ENCODE measurements at places on chromosomes 3 and 15.
A peak's percentile ranks its signal among the peaks of the same experiment; 100 is the strongest.

DNA sequence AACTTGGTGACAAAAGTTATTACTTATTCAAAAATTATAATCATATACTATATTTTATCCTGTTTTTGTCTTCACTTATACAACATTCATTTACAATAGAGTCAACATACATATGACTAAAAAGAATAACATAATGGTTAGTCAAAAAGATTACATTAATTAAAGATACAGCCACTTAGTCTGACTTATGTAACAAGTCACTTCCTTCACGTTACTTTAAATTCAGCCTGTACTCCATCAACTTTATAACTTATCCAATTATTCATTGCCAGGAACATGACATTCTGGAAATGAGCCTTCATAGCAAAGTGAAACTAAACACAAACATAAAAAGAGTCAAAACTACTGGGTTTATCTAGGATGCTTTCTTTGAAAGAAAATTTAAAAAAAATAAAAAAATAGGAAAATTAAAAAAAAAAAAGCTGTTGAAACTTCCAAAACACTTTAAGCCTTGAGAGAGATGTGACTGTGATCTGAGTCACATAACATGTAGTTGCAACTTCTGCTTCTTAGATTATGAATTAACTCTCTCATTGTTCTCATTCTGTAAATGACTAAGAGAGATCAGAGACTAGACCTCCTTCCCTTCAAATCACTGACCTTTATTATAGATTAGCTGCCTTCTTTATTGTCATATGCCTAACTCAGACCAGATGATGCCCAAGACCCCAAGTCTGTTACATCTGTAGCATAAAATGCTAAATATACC, 107.8 kb downstream of the MYRIP start:
- no peak for DNase-seq

DNA sequence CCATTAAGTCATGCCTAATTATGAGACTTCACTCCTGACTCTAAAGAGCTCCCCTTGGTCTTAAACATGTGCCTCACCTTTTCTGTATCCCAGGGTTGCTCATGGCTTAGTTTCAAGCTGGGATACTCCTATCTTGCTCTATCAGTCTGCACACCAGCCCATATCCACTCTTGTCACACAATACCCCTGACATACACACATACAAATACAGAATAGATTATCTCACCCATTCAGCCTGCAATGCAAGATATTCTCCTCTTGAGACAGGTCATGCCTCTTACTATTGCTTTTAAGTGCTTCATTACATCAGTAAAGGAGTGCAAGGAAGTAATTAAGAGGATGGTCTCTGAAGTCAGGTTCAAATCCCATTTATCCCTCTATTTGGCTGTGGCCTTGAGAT, 587.3 kb downstream of the IGSF11 start:
- DNase-seq: no peak

DNA sequence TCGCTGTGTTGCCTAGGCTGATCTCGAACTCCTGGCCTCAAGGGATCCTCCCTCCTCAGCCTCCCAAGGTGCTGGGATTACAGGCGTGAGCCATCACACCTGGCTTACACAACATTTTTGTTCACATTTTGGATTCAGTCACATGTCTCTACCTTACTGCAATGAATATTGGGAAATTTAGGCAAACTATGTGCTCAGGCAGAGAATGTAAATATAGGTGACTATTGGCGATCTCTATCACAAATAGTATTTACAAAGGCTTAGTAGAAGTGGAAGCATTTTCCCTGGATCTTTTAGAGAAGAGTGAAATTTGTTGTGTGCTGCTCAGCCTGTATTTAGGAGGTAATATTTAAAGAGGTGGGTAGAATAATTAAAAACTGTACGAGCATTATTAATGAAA, 20.7 kb downstream of the SCAANT1 start:
- no peak for DNase-seq

GRCh38 chr15:85879334-85880163, 84.8 kb upstream of the KLHL25 start:
- DNase-seq: peak; percentile 46

GRCh38 chr15:27532358-27532757, 561.4 kb downstream of the GABRG3 start:
- DNase-seq: no peak

DNA sequence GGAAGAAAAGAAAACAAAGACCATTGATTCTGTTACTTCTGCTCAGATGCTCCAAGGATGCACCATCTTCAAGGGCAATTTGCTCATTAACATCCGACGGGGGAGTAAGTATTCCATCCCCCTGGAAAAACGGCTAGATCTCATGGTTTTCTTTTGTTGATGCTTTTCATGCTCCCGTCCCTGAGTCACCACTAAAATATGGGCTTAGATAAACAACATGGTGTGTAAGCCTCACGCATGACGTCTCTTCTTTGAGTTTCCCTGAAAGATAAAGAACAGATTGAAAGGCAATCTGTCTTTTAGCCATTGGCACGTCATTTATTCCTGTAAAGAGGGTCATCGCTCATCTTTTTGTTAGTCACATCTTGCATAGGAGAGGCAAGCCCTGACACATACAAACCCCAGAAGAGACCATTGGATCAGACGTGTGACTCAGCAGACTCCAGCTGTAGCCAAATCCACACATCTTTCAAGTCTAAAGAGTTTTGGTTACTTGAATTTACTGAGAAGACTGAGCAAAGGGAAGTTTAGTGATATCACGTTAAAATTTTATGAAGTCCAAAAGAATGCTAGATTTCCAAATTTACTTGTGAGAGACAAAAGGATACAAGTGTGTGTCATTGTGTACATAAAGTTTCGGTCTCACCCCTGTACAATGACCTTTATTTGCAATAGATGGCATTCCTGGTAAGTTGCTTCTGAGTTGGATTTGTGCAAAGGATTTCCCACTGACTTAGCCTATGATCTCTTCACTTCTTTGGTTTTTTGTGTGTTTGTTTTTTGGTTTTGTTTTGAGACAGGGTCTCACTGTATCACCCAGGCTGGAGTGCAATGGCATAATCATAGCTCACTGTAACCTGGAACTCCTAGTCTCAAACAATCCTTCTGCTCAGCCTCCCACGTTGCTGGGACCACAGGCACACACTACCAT, 110.5 kb downstream of the PGPEP1L start:
- DNase-seq: peak; percentile 68

GRCh38 chr3:76063019-76063418, 277.7 kb upstream of the ZNF717 start:
- DNase-seq: peak; percentile 34

DNA sequence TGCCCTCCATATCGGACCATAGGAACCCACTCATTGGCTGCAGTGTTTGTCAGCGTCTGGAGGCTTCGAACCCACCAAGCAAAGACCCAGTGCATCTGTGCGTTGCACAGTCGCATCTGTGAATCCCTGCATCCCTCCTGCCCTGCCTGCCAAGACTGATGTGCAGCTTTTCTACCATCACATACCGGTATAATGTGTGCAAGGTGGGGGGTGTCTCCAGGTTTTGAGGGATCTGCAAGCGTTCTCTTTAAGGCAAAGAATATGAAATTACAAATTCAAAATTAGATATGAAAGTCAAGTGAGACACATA, 288 bp upstream of the NME9 start:
- no peak for DNase-seq

GRCh38 chr3:197298945-197299854, 788 bp upstream of the DLG1 start:
- DNase-seq: peak; percentile 69

DNA sequence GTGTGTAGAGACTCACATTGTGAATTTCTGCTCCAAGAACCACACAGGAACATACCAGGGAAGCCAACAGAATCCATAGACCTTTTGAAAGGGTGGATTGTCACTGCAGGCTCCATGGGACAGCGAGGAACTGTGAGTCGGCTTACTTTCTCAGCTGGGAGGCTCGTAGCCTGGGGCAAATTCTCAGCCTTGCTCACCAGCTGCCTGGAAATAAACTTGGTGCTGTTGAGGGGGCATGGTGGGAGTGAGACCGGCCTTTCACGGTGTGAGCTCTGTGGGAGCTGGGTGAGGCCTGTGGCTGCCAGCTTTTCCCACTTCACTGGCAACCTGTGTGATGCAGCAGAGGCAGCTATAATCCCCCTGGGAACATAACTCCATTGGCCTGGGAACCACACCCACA, 146.6 kb upstream of the P2RY1 start:
- no peak for DNase-seq

DNA sequence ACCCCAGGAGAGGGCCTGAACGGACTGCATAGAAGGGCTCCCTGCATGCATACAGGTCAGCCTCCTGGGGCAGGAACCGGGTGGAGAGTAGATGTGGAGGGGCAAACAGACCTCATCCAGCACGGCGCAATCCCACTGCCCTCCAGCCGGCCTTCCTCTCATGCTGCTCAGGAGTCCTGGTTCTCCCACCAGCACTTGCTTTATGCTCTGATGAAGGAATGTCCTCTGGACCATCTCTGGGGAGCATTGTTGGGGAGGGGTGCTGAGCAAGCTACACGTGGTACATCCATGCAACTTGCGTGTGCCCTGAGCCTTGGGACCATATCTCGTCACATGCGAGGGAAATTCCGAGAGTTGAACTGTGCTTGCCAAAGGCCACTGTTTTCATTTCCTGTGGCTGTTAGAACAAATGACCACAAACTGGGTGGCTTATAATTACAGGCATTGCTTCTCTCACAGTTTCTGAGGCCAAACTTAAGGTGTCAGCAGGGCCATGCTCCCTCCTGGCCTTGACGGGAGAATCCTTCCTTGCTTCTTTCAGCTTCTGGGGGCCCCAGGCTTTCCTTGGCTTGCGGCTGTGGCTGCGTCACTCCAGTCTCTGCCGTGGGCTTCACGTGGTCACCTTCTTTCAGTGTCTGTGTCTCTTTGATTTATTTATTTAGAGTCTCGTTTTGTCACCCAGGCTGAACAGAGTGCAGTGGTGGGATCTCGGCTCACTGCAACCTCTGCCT, 12.2 kb downstream of the SELENOS start:
- no peak for DNase-seq

DNA sequence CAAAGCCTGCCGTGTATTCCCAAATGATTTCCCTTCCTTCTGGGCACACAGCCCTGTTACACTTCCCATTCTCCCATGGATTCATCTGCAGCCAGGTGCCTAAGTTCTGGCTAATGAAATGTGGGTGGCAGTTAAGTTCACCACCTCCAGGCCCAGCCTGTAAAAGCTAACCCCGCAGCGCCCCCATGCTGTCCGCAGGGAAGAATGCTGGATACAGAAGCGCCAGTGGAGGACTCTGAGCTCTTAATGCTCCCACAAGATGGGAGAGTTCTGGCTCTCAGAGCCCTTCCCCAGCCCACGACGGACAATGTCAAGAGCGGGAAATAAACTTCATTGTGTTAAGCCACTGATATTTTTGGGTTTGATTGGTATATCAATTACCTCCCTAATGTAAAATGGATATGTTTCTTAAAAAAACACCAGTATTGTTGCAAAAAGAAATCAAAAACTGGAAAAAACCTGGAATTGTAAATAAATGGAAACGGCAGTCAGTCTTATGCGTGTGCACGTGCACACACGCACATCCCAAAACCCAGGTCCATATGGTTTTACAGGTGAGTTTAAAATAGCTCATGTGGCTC, 37.7 kb upstream of the FGD5 start:
- peak; percentile 42 for DNase-seq

DNA sequence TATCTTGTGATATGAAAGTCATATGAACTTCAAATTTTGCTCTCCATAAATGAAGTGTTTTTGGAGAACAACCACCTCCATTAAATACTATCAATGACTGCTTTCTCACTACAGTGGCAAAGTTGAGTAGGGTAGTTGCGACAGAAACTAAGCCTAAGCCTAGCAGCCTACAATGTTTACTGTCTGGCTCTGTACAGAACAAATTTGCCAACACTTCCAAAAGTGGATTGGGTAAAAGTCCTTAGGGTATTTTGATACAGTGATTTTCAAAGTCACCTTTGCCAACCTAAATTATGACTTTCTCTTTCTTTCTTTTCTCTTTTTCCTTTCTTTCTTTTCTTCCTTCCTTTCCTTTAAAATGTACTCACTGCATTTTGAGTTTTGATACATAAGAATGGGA, 142.6 kb downstream of the PLCL2 start:
- DNase-seq: no peak

GRCh38 chr3:69865925-69866679, 126.8 kb downstream of the MITF start:
- DNase-seq: no peak

DNA sequence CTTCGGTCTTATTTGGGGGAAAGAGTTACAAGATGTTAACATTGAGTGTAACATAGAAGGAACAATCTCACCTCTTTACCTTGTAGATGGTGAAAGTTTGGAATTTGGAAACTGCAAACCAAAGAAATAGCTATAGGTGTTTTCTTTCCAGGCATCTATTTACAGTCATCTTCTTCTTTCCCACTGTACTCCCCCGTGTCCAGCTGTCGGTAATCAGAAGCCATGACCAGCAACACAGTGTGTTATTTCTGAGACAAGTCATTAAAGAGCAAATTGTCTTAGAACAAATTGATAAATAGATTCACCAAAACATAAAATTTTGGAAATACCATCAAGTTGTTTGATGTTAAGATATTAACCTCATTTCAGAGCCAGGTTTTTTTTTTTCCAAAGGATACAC, 590.5 kb upstream of the NAALADL2 start:
- DNase-seq: no peak

DNA sequence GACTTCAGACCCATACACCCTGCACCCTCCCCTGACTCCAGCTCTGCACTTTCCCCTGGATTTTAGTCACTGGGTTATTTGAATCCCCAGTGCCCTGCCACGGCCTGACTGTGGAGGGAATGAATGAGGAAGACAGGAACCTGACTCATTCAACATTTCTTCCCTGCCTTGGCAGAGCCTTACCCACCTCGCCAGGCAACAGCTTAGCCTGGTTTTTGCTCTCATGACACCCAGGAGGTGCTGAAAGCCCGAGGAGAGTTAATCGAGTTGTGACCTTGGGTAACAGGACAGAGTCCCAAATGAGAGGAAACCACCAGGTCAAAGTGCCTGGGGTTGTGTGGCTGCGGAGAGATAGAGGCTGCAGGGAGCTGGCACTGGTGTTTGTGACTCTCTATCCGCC, 128.3 kb downstream of the SMAD6 start:
- peak; percentile 52 for DNase-seq

- no peak for DNase-seq
These were observed 4.5 kb downstream of the FEZF2 start for GRCh38 chr3:62368705-62369475.

DNA sequence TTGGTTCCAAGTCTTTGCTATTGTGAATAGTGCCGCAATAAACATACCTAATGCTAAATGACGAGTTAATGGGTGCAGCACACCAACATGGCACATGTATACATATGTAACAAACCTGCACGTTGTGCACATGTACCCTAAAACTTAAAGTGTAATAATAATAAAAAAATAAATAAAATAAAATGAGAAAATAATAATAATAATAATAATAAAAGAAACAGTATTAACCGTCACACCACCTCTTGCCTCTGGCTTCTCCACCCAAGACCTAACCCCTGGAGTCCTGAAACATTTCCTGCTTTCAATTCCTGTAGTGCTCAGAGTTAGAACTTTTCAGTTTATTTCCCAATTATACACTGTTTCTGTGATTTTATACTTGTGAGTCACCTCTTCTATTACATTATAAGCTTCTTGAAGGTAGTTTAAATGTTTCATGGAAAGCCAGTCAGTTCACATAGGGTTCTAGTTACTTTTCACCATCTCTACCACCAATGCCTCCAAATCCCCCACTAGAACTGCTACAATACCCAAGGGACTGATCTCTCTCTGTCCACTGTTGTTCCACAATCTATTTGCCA, 18.4 kb upstream of the GHSR start:
- DNase-seq: no peak

Measured in LoVo (cell line).